ENCODE measurements at places on chromosomes 7 and 10. TPM values are rescaled to one million over a fixed set of nuclear protein-coding genes. Genes with fewer than 3 reads are reported as not detected.

The KCP gene
- 0.52 TPM for polyA plus RNA-seq

The SLC26A5 gene
- not detected for polyA plus RNA-seq

The TMEM213 gene
- 0.01 TPM for polyA plus RNA-seq

- no peak overlapping the region for H3K27ac ChIP-seq
- no peaks in the 10 kb centered on the region for H3K36me3 ChIP-seq
- DNase-seq, result peak; percentile 27
- H3K4me3 ChIP-seq, result peak overlapping the region; percentile 72
Measured at GRCh38 chr10:132306864-132307751, 642 bp downstream of the STK32C start.

The TMEM236 gene
- polyA plus RNA-seq, result 5.9 TPM

The C7orf57 gene
- not detected for polyA plus RNA-seq

- H3K4me3 ChIP-seq, result no peak overlapping the region
- no peaks in the 10 kb centered on the region for H3K4me1 ChIP-seq
- DNase-seq, result no peak
- H3K36me3 ChIP-seq, result no peaks in the 10 kb centered on the region
- no peaks in the 10 kb centered on the region for H3K27me3 ChIP-seq
- no peak overlapping the region for H3K27ac ChIP-seq
Measured at GRCh38 chr7:48458701-48459524, 287.7 kb downstream of the ABCA13 start.

- H3K4me1 ChIP-seq, result no peaks in the 10 kb centered on the region
- no peak for DNase-seq
- H3K27me3 ChIP-seq, result no peaks in the 10 kb centered on the region
- no peak overlapping the region for H3K4me3 ChIP-seq
- no peak overlapping the region for H3K27ac ChIP-seq
- no peaks in the 10 kb centered on the region for H3K36me3 ChIP-seq
Measured at GRCh38 chr10:96991313-96991841, 159.3 kb downstream of the LCOR start.

GRCh38 chr10:91339729-91340128 is 70.4 kb upstream of the HECTD2 start:
- H3K4me3 ChIP-seq, result no peak overlapping the region
- no peaks in the 10 kb centered on the region for H3K4me1 ChIP-seq
- no peaks in the 10 kb centered on the region for H3K36me3 ChIP-seq
- no peak for DNase-seq
- H3K27me3 ChIP-seq, result peaks cover 2% of the 10 kb centered on the region

The GBX1 gene
- polyA plus RNA-seq, result not detected

The MKI67 gene
- polyA plus RNA-seq, result 29.6 TPM
